ENCODE measurements at places on chromosomes 3 and 15. TPM values are rescaled to one million over a fixed set of nuclear protein-coding genes. Genes with fewer than 3 reads are reported as not detected.

Gene NOX5
- 12.5 TPM for total RNA-seq

Gene HIGD2B
- total RNA-seq = not detected

Gene CAV3
- not detected for total RNA-seq

Gene HAUS2
- 33.7 TPM for total RNA-seq

Gene DPPA2
- not detected for total RNA-seq

Gene FAM107A
- total RNA-seq = 24.3 TPM

Gene TRAK1
- total RNA-seq = 48.8 TPM

Gene LRRC57
- total RNA-seq = 21.0 TPM

Gene ANKUB1
- total RNA-seq = not detected

Gene TICRR
- total RNA-seq = 0.47 TPM

Gene SHC4
- not detected for total RNA-seq

Gene CA12
- 0.34 TPM for total RNA-seq

Gene CD86
- 19.5 TPM for total RNA-seq

Gene SAMD7
- total RNA-seq = not detected

Gene RASGRF1
- total RNA-seq = 2.4 TPM

Gene IL17RD
- total RNA-seq = 15.9 TPM

Gene ZBTB11
- 43.7 TPM for total RNA-seq

Gene FURIN
- 95.5 TPM for total RNA-seq

Gene CHDH
- 1.2 TPM for total RNA-seq

Gene RTP2
- total RNA-seq = not detected

Gene SEMA7A
- total RNA-seq = 132 TPM

Gene ALPK3
- total RNA-seq = 0.69 TPM

Gene NLGN1
- total RNA-seq = not detected

Gene SLC28A1
- total RNA-seq = not detected

Gene TEX55
- total RNA-seq = not detected

Gene LRRC34
- 3.9 TPM for total RNA-seq

Gene KCNAB1
- total RNA-seq = 4.0 TPM

Gene CHRD
- total RNA-seq = 12.5 TPM

Gene PLA2G4E
- total RNA-seq = not detected

Gene TMEM87A
- 40.3 TPM for total RNA-seq

Gene CHRNA5
- total RNA-seq = 0.69 TPM

Gene PARP3
- 34.2 TPM for total RNA-seq

Gene HYKK
- total RNA-seq = 1.8 TPM

Gene NKTR
- 141 TPM for total RNA-seq

Gene TMEM158
- total RNA-seq = 0.79 TPM

Gene ADAMTSL3
- total RNA-seq = 5.7 TPM

Gene CCR9
- total RNA-seq = 3.6 TPM

Gene HRG
- not detected for total RNA-seq

Gene NUSAP1
- 8.1 TPM for total RNA-seq

Gene CIB2
- total RNA-seq = 4.5 TPM

Gene STRA6
- total RNA-seq = 0.47 TPM

Gene VGLL4
- total RNA-seq = 55.2 TPM

Gene CERS3
- not detected for total RNA-seq

Gene SYNPR
- total RNA-seq = not detected

Gene C3orf18
- total RNA-seq = 4.4 TPM

Gene TM4SF1
- total RNA-seq = 114 TPM

Gene CSK
- total RNA-seq = 197 TPM

Data from spleen (tissue), 13 donors.